Astrocyte (in vitro differentiated cells and primary cell): ENCODE measurements at places on chromosomes 7 and 10. TPM values are rescaled to one million over a fixed set of nuclear protein-coding genes. Genes with fewer than 3 reads are reported as not detected.

DNA sequence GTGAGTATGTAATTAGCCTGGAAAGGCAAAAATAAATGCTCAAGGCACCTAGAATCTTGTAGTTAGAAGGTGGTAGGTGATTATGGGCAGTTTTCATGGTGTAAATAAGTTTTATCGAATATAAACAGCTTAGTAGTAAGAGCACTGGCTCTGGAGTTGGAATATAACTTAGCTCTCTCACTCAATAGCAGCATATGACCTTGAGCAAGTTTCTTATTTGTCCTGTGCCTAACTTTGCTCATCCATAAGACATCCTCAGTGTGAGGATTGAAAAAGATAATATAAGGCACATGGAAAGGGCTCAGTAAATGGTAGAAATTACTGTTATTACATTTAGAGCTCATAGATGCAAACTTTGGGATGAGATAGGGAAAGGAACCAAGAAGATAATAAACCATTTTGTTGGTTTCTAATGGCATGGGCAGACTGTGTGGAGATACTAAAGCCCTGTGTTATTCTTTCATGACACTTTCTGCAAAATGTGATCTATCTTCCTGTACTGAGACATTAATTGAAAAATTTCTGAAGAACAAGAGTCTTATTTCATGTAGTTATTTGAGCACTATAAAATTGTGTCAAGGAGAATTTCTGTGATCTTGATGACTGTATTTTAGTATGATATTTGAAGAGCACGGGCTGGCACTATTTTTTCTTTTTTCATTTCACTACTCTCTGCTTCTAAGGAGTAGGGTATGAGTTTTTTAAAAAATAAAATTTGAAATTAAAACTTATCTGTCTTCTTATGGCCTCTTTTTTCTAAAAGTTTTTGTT is 3.1 kb downstream of the SLK start:
- no peak for DNase-seq
- H3K4me1 ChIP-seq = peaks cover 9% of the 10 kb centered on the region
- no peaks in the 10 kb centered on the region for H3K36me3 ChIP-seq
- H3K27ac ChIP-seq = no peak overlapping the region

Gene CHCHD1
- total RNA-seq = 24.0 and 25.3 TPM in 2 replicates

Gene TMEM225B
- total RNA-seq = 0.23 and 0.43 TPM in 2 replicates

Gene DDC
- not detected in 2 replicates for total RNA-seq

- peaks cover 14% of the 10 kb centered on the region for H3K4me1 ChIP-seq
- no peak overlapping the region for H3K4me3 ChIP-seq
- DNase-seq = peak; percentile 87
- H3K27ac ChIP-seq = no peak overlapping the region
- H3K27me3 ChIP-seq = peaks cover 2% of the 10 kb centered on the region
These were observed 224.8 kb upstream of the LYZL1 start for GRCh38 chr10:29063806-29064644.

DNA sequence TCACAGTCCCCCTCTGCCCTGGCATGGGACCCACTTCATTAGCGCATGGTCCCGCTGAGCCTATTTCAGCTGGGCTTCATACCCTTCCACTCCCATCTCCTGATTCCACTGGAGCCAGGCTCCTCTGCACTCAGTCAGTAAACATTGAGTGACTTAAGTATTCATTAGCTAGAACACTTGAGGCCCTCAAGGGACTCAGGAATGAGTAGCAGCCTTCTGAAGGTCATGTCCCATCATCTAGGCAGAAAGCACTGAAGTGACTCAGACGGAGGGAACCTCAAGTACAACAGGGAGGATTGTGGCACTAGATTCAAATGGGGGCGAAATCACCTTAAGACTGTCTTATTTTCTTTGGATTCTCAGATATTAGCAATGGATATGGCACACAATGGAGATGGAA is 186.6 kb upstream of the INHBA start:
- no peak overlapping the region for H3K4me3 ChIP-seq
- no peaks in the 10 kb centered on the region for H3K36me3 ChIP-seq
- H3K4me1 ChIP-seq = peaks cover 33% of the 10 kb centered on the region

Gene TIAL1
- total RNA-seq = 155 and 161 TPM in 2 replicates

GRCh38 chr7:36387435-36388231 is 2.0 kb upstream of the ANLN start:
- H3K36me3 ChIP-seq = no peaks in the 10 kb centered on the region
- H3K4me1 ChIP-seq = peaks cover 13% of the 10 kb centered on the region
- H3K4me3 ChIP-seq = no peak overlapping the region
- no peak overlapping the region for H3K27ac ChIP-seq
- DNase-seq = no peak

DNA sequence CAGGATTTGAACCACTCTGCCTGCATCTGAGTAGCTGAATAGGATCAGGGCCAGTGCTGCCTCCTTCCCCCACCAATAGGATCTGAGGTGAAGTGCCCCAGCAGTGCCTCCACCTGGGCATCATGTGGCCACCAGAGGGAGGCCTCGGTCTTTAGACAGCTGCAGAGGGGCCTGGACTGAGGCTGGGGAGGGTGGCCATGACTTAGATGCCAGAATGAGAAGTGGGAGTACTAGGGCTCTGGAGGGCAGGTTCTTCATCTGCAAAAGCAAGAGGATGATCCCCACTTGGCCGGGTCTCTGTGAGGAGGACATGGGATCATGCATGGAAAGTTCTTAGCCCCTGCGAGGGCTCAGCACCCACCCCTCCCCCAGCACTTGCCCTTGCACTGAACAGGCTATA is 56.9 kb downstream of the NEUROG3 start:
- no peak overlapping the region for H3K4me3 ChIP-seq
- H3K4me1 ChIP-seq = no peaks in the 10 kb centered on the region
- peaks cover 23% of the 10 kb centered on the region for H3K27me3 ChIP-seq
- no peak overlapping the region for H3K27ac ChIP-seq
- no peak for DNase-seq

- peaks cover 4% of the 10 kb centered on the region for H3K4me1 ChIP-seq
- no peak overlapping the region for H3K4me3 ChIP-seq
- H3K27me3 ChIP-seq = no peaks in the 10 kb centered on the region
- H3K36me3 ChIP-seq = no peaks in the 10 kb centered on the region
- H3K27ac ChIP-seq = no peak overlapping the region
- DNase-seq = no peak
These were observed 83.0 kb upstream of the INSYN2A start for GRCh38 chr10:127279334-127279774.

Gene WDR91
- 5.5 and 6.6 TPM in 2 replicates for total RNA-seq

Gene CCDC6
- 69.4 and 73.9 TPM in 2 replicates for total RNA-seq

- H3K27me3 ChIP-seq = peaks cover 2% of the 10 kb centered on the region
- no peaks in the 10 kb centered on the region for H3K36me3 ChIP-seq
- DNase-seq = no peak
- H3K27ac ChIP-seq = no peak overlapping the region
These were observed 60.6 kb upstream of the ANTXRL start for GRCh38 chr10:46226232-46226631.
